ENCODE measurements at places on chromosomes 5 and 9.

DNA sequence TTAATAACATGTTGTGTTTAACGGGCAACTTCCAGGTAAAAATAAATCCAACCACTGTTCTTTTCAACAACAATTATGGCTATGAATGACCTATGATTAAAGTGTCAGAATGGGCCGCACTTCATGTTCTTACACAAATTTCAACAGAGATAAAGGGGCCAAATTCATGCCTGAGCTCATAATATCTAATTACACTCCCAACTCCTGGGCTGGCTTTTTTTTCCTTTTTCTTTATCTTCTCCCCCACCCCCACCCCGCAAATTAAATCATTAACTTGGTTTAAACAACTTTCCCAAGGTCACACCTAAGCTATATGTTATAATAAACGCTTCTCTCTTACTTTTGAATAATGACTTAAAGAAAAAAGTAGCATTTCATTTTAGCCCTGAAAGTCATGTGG, 25.8 kb downstream of the ZNF608 start:
- no peak for DNase-seq

GRCh38 chr5:145947581-145947980, 11.2 kb downstream of the SH3RF2 start:
- DNase-seq, result no peak

DNA sequence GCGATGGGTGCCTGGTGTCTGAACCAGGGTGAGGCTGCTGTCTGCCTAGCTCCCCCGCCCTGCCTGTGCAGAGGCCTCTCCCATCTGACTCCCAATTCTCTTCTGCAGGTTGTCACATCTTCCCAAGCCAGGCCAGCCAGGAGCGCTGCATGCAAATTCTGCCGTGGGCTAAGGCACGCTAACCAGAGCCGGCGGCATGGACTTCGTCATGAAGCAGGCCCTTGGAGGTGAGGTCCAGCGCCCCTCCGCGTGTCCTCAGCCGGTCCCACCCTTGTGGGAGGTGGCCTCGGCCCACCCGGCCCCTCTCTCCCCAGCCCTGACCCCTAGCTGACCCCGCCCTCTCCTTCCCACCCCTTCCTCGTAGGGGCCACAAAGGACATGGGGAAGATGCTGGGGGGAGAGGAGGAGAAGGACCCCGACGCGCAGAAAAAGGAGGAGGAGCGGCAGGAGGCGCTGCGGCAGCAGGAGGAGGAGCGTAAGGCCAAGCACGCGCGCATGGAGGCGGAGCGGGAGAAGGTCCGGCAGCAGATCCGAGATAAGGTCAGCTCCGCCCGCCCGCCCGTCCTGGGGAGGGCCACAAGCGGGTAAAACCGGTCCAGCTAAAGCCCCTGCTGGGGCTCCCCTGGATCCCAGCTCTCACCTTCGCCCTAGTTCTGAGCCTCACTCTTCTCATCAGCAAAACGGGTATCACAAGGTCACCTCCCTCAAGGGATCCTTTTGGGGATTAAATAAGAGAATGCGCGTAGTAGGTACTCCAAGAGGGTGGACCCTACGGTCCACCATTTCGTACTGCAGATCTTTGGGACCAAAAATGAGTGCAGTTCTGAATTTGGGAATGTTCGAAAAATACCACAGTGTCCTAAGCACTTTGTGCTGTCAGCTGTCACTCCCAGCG, 7.4 kb downstream of the CPLX2 start:
- DNase-seq, result no peak

- DNase-seq, result no peak
Observed at GRCh38 chr5:110727025-110727314, 499 bp upstream of the TMEM232 start.

DNA sequence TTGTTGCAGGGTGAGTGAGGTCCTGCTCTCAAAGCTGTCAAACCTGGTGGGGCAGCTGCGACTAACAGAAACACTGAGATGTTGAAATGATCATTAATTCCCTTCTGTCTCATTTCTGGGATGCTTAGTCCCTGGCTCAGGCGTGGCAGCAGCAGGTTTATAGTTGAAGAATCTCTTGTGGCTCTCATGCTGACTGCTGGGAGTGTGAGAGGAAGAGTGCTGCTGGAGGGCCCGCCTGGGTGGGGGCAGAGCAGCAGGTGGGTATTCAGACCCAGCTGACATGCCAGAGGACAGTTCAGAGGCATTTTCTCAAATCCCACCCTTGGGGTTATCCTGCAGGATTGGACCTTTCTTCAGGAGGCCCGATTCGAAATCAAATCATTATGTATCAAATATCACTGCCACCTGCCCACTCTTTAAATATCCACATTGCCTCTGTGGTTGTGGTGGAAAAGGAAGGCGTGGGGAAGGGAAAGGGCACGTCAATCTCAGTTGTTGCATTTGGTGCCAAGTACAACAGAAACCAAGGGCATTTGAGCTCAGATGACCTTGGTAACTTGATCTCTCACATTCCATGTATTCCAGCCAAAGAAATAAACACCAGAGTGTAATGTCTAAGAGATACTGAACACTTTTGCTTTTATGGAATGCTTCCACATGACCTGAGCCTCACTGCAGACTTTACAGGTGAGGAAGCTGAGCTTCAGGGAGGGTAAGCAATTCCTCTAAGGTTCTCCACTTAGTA, 224.3 kb downstream of the AOPEP start:
- no peak for DNase-seq

DNA sequence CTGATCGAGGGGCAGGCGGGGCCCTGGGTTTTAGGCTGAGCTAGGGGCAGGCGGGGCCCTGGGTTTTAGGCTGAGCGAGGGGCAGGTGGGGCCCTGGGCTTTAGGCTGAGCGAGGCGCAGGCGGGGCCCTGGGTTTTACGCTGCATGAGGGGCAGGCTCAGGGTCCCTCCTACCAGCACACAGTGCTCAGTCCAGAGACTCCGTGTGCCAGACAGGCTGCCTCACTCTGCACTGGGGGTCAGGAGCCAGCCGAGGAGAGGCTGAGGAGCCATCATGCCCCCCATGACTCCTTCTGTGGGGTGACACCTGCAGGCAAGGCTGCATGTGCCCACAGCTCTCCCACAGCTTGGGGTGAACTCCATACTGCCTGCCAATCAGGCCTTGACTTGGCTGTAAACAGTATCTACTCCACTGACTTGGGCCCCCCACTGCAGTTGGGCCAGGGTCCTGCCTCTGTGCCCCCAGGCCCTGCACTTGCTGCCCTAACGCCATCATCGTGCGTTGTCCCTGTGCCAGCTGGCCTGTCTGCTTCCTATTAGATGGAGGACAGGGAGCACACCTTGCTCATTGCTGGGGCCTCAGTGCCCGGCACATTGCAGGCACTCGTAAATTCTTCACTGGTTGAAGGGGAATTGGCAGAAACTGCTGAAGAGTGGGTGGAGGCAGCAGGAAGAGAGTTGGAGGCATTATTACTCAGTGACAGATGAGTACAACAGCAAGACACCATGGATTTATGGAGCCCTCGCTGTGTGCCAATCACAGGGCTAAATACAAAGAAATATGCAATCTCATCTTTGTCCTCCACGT, 78.6 kb downstream of the AMBP start:
- DNase-seq, result no peak

GRCh38 chr9:82234160-82234943, 245.8 kb downstream of the SPATA31D1 start:
- no peak for DNase-seq

DNA sequence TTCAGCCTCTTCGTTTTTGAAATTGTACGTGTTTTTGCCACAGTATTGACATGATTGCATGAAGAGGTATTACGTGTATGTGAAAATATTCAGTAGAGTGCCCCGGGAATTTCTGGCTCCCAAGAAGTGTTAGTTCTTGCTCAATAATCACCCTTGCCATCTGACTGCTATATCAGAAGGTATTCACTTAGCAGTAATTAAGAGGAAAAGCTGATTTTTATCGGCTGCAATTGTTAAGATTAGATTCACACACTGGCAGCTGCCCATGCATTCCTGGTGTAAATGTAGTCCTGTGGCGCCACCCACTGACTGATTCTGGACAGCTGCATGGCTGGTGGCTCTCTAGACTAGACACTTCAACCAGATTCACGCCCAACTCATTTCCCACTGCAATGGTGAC, 440.1 kb upstream of the ADAMTS16 start:
- no peak for DNase-seq

DNA sequence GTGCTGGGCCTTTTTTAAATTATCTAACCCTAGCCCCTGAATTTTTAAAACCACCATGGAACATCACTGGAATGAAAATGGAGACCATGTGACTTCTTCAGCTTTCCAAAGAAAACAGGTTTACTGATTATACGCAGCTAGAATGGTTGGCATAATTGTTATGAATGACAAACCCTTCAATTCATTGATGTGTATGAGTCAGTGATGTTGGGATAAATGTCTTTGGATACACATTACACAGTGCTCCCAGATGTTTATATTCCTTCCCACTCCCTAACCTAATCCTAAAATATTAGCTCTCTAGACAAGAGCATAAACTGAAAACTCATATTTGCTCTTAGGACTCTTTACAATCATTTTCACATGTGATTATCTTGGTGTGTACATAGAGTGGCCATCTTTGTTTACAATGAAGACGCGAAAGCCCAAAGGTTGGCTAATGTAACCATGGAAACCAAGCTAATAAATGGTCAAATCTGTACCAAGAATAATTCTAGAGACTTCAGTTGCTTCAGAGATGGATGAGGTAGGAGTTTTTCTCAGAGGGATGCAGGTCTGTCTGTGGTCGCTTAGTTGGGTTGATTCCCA, 131.2 kb upstream of the HMHB1 start:
- no peak for DNase-seq

- no peak for DNase-seq
Observed at GRCh38 chr5:77876862-77877502, 100.8 kb upstream of the TBCA start.

GRCh38 chr5:157217289-157218024, 36.8 kb downstream of the ITK start:
- no peak for DNase-seq

DNA sequence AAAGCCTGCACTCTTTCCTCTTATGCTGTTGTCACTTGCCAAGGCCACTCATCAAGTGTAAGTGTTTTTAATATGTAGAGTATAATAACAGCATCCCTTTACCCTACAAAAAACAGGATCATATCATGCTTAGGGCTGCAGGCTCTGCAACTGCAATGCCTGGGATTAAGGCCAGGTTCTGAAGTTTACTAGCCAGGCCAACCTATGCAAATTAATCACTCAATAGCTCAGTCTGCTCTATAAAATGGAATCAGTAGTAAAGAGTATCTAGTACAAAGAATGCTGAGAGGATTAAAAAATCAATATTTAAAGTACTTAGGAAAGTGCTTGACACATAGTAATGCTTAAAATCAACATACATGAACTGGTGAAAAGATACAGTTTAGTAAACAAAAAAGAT, 253.3 kb downstream of the EDIL3 start:
- no peak for DNase-seq

DNA sequence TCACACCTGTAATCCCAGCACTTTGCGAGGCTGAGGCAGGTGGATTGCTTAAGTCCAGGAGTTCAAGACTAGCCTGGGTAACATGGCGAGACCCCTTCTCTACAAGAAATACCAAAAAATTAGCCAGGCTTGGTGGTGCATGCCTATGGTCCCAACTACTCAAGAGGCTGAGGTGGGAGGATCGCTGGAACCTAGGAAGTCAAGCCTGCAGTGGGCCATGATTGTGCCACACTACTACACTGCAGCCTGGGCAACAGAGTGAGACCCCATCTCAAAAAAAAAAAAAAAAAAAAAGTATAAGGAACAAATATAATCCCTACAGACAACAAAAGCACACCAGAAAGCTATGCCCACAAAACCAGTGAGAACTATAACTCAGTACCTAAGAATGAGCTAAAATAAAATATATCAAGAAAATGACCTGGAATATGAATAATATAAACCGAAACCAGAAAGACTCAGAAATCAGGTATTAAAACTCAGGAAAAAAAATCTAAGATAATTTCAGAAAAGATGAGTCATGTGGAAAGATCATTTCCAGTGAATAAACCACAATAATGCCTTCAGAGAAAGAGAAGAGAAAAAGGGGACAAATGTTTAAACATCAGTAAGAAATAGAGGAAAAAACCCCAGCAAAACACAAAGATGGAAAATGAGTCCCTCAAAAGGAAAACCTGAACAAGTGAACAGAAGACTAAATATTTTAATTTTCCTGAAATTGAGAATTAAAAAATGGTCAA, 57.4 kb downstream of the GOLPH3 start:
- DNase-seq, result no peak

- no peak for DNase-seq
Observed at GRCh38 chr9:69180200-69180599, 6.1 kb downstream of the TJP2 start.

- no peak for DNase-seq
Observed at GRCh38 chr5:763397-763796, 21.1 kb downstream of the ZDHHC11B start.

GRCh38 chr9:107890921-107891465, 401.4 kb upstream of the KLF4 start:
- DNase-seq, result no peak

GRCh38 chr5:154683101-154683880, 71.9 kb upstream of the LARP1 start:
- DNase-seq, result no peak

DNA sequence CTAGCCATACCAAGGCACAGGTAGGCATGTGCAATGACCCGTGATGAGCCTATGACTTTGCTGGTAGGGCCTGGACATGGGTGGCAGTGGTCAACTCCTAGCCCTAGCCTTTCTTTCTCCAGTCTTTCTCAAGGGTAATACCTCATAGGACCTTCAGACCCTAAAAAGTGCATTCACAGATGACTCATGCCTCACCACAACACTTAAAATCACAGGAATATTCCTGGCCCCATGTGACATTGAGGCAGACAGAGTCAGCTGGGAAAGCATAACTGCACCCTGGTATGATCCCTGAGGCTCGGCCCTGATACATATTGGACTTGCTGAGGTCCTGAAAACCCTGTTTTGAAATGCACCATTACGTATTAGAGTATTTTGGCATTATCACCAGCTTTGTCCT, 449.5 kb downstream of the HINT1 start:
- no peak for DNase-seq

- no peak for DNase-seq
Observed at GRCh38 chr5:79963261-79964061, 27.6 kb downstream of the MTX3 start.

GRCh38 chr5:176620333-176620981, 9.9 kb downstream of the SNCB start:
- no peak for DNase-seq

DNA sequence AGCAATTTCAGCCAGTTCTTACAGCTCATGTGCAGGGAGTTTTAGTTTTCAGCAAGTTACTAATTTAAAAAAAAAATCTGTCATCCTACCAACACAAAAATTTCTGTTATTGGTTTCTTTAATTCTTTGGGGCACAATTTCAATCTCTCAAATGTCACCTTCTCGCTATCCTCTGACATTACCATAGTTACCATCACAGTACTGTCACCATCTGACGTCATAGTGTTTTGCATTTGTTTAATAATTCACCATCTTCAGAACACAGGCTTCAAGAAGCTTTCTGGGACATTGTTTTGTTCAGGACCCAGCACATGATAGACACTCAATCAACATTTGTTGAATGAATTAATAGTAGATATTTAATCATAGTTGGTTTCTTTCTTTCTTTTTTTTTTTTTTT, 155.1 kb downstream of the PDZD2 start:
- DNase-seq, result no peak

- no peak for DNase-seq
Observed at GRCh38 chr9:72883875-72884274, 69.0 kb downstream of the ALDH1A1 start.

- DNase-seq, result no peak
Observed at GRCh38 chr5:112087222-112087621, 330.2 kb upstream of the NREP start.

GRCh38 chr5:172178991-172179989, 8.7 kb downstream of the STK10 start:
- no peak for DNase-seq

GRCh38 chr5:64978546-64978945, 209.8 kb downstream of the CWC27 start:
- DNase-seq, result no peak

GRCh38 chr9:122777935-122778627, 10.7 kb upstream of the OR5C1 start:
- DNase-seq, result no peak
